DND-41 (cell line): ENCODE measurements at places on chromosomes 11 and 22.

- H3K4me3 ChIP-seq: no peak overlapping the region
- no peaks in the 10 kb centered on the region for H3K4me1 ChIP-seq
- no peaks in the 10 kb centered on the region for H3K27me3 ChIP-seq
- no peak for DNase-seq
Measured at GRCh38 chr11:109853156-109853776, 239.9 kb upstream of the ZC3H12C start.

DNA sequence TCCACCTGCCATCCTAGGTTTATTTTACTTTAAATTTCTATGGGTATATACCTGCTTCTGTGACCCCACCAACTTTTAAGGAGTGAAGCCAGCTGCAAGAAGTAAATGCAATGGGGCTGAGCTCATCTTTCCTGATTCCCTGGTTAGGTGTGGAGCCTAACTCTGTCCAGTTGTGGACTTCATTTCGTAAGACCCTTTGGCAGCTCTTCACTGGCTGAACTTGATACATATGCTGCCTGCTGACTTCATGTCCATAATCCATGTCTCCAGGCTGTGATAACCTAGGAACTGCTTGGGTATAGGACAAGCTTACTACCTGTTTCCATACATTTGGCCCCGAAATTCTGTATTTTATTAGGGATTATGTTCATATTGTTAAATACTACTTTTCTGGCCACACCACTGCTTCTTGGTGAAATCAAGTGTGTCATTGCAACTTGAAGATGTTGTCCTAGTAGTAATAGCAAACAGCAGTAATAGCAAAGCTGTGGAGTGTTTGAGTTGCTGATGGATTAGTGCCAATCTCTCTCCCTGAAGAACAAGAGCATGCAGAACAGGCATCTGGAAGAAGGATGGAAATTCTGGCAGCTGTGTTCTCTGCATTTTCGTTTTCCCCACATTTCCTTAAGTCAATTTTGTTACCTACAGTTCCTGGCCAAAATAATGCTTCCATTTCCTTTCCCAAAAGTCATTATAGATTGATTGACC is 31.2 kb downstream of the LDLRAD3 start:
- no peak overlapping the region for H3K4me3 ChIP-seq

GRCh38 chr11:11568651-11569229 is 53.1 kb downstream of the GALNT18 start:
- no peak overlapping the region for H3K27ac ChIP-seq
- H3K36me3 ChIP-seq: no peaks in the 10 kb centered on the region
- DNase-seq: no peak
- H3K4me3 ChIP-seq: no peak overlapping the region
- peaks cover 4% of the 10 kb centered on the region for H3K27me3 ChIP-seq

DNA sequence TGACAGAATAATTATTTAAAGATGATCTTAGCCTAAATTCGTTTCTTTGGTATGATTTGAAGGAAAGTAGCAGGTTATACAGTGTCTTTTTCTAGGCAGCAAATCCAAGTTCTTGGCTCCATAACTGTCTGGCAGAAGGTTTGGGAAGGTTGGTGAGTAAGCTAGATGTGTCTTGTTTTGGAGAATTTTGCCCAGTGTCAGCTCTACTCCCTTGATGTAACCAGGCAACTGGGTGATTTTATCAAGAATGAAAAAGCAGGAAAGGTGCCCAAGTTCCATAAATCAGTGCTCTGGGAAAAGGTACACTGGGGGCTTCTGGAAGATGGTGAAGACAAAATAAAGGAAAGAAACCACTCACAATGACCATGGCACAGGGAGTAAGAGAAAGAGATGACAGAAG is 71.5 kb upstream of the USP47 start:
- H3K4me3 ChIP-seq: no peak overlapping the region
- no peaks in the 10 kb centered on the region for H3K36me3 ChIP-seq
- H3K4me1 ChIP-seq: no peaks in the 10 kb centered on the region
- peaks cover 15% of the 10 kb centered on the region for H3K27me3 ChIP-seq
- no peak overlapping the region for H3K27ac ChIP-seq

GRCh38 chr11:59545179-59546020 is 34.1 kb downstream of the OR4D9 start:
- no peak for DNase-seq
- no peaks in the 10 kb centered on the region for H3K36me3 ChIP-seq

- no peaks in the 10 kb centered on the region for H3K36me3 ChIP-seq
- H3K4me3 ChIP-seq: no peak overlapping the region
Measured at GRCh38 chr11:9752091-9752490, 88.2 kb downstream of the SWAP70 start.

GRCh38 chr11:112310848-112311247 is 50.2 kb upstream of the PLET1 start:
- no peaks in the 10 kb centered on the region for H3K27me3 ChIP-seq
- no peak overlapping the region for H3K4me3 ChIP-seq
- DNase-seq: no peak
- H3K4me1 ChIP-seq: peaks cover 15% of the 10 kb centered on the region
- no peak overlapping the region for H3K27ac ChIP-seq
